Vagina (tissue), 2 donors: ENCODE measurements at places on chromosomes 4 and X.

DNA sequence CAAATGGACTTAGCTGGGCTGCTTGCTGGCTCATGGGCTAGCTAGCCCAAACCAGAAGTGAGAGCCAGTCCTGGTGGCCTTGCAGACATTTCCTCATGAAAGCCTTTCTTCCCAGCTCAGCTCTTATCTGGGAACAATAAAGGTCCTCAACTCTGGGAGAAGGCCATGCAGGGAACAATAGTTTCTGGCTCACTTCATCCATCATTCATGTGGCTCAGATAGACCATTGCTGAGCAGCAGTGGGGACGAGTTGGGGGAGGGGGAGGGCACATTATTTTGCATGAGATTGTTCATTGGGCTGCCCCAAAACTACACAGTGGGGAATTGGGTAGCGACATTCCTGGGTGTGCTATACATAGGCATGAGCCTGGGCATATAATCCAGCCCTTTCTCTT is 47.6 kb downstream of the NHSL2 start:
- no peak for DNase-seq

- no peak for DNase-seq
These were observed 9.8 kb upstream of the CISD2 start for GRCh38 chr4:102858828-102859464.

GRCh38 chrX:12989461-12989860 is 14.6 kb downstream of the TMSB4X start:
- no peak for DNase-seq

- DNase-seq = no peak
These were observed 196.3 kb upstream of the HHIP start for GRCh38 chr4:144449611-144450010.
